ENCODE measurements at places on chromosomes 16 and 17.

DNA sequence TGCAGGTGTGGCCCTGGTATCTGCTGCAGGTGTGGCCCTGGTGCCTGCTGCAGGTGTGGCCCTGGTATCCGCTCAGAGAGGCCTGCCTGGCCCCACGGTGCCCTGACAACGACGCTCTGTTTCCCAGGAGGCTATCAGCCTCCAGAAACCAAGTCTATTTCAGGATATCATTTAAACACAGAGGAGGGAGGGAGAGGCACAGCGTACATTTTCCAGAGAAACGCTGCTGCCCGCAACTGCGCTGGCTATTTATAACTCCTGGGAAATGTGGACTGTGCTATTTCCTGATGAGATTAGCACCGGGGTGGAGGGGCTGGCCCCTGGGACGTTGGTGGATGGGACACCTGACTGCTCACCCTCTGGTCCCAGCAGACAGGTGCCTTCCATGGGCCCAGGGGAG lies 22.5 kb downstream of the TIMM22 start:
- peak; percentile 79 for DNase-seq

- DNase-seq, result no peak
Observed at GRCh38 chr16:88995194-88995593, 18.2 kb upstream of the CBFA2T3 start.

DNA sequence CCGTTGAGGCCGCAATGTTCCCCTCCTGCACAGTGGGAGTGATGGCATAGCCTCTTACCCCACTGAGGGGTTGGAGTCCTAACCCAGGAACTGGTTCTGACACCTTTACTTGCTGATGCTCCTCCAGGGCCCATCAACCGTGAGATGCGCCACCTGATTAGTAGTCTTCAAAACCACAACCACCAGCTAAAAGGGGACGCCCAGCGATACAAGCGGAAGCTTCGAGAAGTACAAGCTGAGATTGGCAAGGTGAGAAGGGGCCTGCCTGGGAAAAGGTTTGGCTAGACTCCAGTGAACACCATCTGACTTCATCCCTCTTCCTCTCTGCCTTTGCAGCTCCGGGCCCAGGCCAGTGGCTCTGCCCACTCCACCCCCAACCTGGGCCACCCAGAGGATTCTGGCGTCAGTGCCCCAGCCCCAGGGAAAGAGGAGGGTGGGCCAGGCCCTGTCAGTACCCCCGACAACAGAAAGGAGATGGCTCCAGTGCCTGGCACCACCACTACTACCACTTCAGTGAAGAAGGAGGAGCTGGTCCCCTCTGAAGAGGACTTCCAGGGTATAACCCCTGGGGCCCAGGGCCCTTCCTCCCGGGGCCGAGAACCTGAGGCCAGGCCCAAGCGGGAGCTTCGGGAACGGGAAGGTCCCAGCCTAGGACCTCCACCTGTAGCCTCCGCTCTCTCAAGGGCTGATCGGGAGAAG lies 5.8 kb downstream of the RNF40 start:
- DNase-seq, result peak; percentile 25

- no peak for DNase-seq
Observed at GRCh38 chr17:83084621-83085056, 5.2 kb downstream of the METRNL start.

DNA sequence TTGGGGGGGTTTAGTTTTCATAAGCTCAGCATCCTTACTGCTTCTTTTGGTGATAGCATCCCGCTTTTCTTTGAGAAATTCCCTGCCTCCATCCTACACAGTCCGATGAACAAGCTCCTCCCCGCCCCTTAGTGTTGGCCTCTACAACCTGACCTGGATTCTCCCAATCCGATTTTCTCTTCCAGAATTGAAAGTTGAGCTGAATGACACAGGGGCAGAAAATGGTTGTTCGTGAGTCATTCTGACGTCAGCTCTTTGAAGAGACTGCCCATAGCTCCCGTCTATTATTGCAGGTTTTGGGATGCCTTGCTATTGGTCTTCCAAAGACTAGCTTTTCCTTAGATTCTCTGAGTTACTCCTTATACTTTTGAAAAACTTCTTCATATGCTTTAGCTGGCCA lies 279.7 kb downstream of the SLC39A11 start:
- DNase-seq, result no peak

DNA sequence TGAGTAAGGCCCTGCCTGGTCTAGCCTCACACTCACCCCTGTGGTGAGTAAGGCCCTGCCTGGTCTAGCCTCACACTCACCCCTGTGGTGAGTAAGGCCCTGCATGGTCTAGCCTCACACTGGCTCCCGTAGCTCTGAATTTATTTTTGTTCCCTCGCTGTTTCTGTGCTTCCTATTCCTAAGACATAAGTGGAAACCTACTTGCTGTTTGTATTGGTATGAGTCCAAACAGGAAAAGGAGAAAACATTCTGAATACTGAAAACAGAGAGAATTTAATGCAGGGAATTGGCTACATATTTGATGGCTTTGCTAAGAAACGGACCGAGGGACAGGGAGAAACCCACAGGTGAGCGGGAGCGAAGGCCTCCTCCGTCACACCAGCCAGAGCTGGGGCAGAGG lies 267.8 kb downstream of the FOXL1 start:
- DNase-seq, result no peak

DNA sequence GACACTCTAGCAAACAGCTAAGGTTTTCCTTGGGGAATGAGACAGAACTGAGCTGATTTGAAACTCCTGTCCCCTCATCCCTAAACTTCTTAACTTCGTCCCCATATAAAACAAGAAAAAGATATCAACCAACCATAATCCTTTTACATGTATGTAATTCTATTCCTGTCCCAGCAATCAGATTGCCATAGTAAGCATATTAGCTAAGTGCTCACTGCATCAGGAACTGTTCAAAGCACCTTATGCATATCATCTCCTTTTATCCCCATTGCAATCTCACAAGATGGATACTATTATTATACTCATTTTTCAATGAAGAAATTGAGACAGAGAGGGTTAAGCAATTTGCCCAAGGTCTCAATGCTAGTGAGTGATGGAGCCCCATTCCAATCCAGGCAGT lies 6.8 kb downstream of the KIF18B start:
- no peak for DNase-seq

DNA sequence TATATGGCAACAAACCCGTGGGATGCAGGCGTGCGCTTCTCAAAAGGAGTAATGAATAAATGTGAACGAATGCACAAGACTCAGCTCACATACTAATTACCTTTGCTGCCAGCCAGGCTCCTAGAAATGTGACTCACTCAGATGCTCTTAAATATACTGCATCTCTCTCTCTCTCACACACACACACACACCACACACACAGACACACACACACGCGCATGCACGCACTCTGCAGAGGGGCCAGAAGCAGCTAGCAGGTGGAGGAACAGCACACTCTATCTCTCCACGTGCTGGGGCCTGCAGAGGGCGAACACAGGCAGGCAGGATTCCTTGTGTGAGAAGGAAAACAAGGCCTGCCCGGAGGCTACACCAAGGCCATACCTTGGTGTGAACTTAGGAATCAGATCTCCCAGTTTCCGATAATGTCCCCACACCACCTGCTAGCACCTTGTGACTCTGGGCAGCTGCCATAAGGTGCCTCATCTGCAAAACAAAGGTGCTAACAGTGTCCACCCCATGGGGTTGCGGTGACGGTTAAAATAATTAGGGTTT lies 5.3 kb downstream of the GPRC5B start:
- peak; percentile 48 for DNase-seq

DNA sequence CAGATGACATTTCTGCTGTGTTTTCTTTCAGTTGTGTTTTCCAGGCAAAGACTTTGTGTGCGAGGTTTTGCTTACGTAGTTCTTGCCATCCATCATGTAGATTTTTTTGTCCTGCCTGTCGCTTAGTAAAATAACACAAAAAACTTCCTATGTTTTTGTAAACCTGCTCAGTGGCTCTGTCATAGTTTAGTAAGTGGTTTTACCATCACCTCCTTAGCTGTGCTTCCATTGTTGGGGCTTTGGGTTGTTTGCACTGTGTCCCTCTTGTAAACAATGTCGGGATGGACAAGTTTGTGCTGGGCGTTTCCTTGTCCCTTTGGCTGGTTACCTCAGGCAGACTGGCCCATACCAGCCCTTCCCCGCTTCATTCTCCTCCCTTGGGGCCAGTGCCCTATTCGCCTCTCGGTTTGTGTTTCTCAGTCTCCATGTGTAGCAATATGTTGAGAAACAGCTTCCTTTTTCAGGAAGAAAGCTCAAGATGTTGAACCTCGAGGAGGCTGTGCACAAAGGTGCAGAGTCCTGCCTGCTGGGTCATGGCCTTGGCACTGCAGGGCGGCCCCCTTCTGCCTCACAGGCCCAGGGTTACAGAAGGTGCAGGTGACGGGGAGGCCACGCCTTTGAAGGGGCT lies 74.6 kb downstream of the KSR1 start:
- no peak for DNase-seq

- DNase-seq, result no peak
Observed at GRCh38 chr16:56865394-56866062, 521 bp downstream of the SLC12A3 start.

- no peak for DNase-seq
Observed at GRCh38 chr16:69773260-69773947, 11.3 kb downstream of the WWP2 start.

- DNase-seq, result no peak
Observed at GRCh38 chr17:17907469-17907868, 64.7 kb downstream of the TOM1L2 start.

- no peak for DNase-seq
Observed at GRCh38 chr17:9934331-9934730, 29.3 kb upstream of the RCVRN start.

DNA sequence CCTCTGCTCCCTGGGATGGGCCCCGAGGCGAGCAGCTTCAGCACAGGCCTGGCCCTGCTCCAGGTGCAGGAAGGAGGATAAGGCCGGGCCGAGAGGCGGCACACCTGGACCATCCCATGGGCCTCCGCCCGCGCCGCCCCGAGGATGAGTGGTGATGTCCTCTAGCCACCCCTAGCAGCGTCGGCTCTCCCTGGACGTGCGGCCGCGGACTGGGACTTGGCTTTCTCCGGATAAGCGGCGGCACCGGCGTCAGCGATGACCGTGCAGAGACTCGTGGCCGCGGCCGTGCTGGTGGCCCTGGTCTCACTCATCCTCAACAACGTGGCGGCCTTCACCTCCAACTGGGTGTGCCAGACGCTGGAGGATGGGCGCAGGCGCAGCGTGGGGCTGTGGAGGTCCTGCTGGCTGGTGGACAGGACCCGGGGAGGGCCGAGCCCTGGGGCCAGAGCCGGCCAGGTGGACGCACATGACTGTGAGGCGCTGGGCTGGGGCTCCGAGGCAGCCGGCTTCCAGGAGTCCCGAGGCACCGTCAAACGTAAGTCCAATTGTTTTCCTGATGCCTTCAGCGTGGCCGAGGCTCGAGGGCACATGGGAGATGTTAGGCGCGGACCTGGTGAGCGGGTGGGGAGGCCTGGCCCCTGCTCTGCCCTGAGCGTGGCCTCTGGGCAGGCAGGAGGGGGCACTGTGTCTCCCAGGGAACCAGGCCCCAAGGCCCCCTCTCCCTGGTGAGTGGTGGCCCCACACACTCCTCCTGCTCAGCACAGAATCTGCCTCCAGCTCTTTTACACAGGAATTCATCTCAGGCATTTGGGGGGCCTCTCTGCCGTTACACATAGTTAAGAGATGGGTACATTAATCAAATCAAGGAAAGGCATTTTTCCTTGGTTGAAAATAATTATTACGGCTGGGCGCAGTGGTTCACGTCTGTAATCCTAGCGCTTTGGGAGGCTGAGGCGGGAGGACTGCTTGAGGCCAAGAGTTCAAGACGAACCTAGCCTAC lies 855 bp downstream of the TMEM204 start:
- peak; percentile 57 for DNase-seq

DNA sequence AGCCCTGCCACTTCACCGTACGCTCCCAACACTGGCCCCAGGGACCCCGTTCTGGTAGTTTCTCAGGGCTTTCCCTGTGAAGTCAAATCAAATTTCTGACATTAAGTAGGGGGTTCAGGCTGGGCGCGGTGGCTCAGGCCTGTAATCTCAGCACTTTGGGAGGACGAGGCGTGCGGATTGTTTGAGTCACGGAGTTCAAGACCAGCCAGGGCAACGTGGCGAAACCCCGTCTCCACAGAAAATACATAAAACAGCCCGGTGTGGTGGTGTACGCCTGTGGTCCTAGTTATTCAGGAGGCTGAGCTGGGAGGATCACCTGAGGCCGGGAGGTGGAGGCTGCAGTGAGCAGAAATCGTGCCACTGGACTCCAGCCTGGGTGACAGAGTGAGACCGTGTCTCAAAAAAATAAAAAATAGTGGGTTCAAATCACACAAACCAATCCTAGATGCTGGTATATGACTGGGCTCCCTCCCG lies 632 bp downstream of the CYBC1 start:
- DNase-seq, result no peak

DNA sequence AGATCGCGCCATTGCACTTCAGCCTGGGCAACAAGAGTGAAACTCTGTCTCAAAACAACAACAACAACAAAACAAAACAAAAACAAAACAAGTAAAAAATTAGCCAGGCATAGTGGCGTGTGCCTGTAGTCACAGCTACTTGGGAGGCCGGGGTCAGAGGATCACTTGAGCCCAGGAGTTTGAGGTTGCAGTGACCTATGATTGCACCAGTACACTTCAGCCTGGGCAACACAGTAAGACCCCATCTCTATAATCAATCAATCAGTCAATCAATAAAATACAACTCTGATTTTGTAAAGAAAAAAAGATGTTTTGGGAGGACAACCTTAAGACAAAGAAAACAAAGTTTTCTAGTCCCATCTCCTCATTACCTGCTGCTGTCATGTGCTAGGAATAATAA lies 51.9 kb downstream of the MARCHF10 start:
- DNase-seq, result no peak

- DNase-seq, result peak; percentile 89
Observed at GRCh38 chr17:82737967-82738877, 2.8 kb downstream of the FN3K start.

- DNase-seq, result no peak
Observed at GRCh38 chr16:16017812-16018211, 68.4 kb downstream of the ABCC1 start.

GRCh38 chr17:1762901-1763898 lies 1.3 kb downstream of the SERPINF1 start:
- peak; percentile 75 for DNase-seq
